ENCODE measurements at places on chromosomes 12 and 14. TPM values are rescaled to one million over a fixed set of nuclear protein-coding genes. Genes with fewer than 3 reads are reported as not detected.
A peak's percentile ranks its signal among the peaks of the same experiment; 100 is the strongest.

The MFAP5 gene
- polyA plus RNA-seq, result 0.56 TPM

The CNOT2 gene
- 29.8 TPM for polyA plus RNA-seq

DNA sequence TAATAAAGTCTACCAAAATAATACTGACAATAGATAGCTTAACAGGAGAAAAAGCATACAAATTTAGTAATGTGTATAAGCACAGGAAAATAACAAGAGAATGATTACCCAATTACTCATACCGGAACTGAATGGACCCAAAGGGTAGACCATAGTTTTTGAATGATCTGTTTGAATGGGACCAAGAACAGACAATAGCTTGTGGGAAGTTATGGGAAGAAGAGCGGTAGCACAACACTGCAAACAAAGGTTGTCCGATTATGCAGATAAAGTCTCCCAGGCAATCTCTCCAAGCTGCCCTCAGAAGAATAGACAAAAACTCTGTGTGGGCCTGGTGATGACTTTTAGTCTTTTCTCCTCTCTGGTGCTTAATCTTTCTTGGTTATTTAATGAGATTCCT is 96.6 kb upstream of the NEDD1 start:
- no peak overlapping the region for H3K27ac ChIP-seq
- no peaks in the 10 kb centered on the region for H3K27me3 ChIP-seq
- DNase-seq, result no peak

The ACACB gene
- 7.0 TPM for polyA plus RNA-seq

GRCh38 chr12:27545665-27546064 is 21.7 kb downstream of the PPFIBP1 start:
- no peak overlapping the region for H3K27ac ChIP-seq
- peaks cover 11% of the 10 kb centered on the region for H3K4me1 ChIP-seq
- H3K27me3 ChIP-seq, result no peaks in the 10 kb centered on the region

GRCh38 chr12:49987625-49988303 is 15.0 kb downstream of the AQP6 start:
- no peak overlapping the region for H3K27ac ChIP-seq
- H3K4me3 ChIP-seq, result no peak overlapping the region
- H3K27me3 ChIP-seq, result no peaks in the 10 kb centered on the region
- DNase-seq, result no peak
- H3K4me1 ChIP-seq, result no peaks in the 10 kb centered on the region
- H3K36me3 ChIP-seq, result no peaks in the 10 kb centered on the region

The CLEC4C gene
- not detected for polyA plus RNA-seq

DNA sequence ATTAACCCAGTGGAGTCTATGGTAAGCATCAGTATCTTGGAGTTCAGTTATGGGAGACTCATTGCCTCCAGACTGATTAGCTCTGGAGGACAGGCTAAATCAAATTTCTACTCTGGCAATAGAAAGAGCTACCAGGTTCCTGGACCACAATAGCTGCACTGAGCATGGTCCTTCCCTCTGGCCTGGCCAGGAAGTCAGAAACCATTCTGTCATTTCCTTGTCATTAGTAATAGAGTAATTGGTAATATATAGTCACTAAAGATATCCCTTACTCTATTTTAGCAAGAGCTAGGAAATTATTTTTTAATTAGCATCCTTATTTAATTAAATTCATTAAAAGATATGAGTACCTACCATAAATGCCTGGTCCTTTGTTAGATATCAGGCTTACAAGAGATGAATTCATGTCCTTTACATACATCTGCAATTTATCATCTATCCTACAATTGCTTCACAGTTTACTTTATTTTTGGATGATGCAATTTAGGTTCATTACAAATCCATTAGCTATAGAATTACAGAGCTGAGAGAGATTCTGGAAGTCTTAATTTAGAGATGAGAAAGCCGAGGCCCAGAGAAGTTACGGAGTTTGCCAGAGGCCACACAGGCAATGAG is 23.7 kb upstream of the TDRD9 start:
- H3K27me3 ChIP-seq, result no peaks in the 10 kb centered on the region
- DNase-seq, result no peak
- no peak overlapping the region for H3K27ac ChIP-seq

DNA sequence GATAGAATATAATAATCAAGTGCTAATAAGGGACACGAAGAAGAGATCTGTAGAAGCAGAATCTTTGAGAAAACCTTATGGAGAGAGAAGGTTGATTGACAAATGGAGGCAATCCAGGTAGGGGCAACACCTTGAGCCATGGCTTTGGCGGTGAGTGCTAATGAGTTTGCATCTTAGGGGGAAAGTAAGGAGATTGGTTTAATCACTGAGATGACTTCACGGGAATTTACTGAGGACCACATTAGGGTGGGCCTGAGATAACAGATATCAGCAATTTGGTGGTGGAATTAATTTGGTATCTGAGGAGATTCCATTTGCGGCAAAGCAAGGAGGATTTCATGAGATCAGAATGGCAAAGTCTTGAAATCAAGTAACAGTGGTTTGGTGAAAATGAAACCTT is 1.8 kb upstream of the LARP4 start:
- no peaks in the 10 kb centered on the region for H3K4me1 ChIP-seq
- H3K36me3 ChIP-seq, result no peaks in the 10 kb centered on the region
- no peaks in the 10 kb centered on the region for H3K27me3 ChIP-seq
- H3K27ac ChIP-seq, result no peak overlapping the region
- H3K4me3 ChIP-seq, result no peak overlapping the region

The EPYC gene
- not detected for polyA plus RNA-seq

The SLC39A2 gene
- 0.67 TPM for polyA plus RNA-seq

DNA sequence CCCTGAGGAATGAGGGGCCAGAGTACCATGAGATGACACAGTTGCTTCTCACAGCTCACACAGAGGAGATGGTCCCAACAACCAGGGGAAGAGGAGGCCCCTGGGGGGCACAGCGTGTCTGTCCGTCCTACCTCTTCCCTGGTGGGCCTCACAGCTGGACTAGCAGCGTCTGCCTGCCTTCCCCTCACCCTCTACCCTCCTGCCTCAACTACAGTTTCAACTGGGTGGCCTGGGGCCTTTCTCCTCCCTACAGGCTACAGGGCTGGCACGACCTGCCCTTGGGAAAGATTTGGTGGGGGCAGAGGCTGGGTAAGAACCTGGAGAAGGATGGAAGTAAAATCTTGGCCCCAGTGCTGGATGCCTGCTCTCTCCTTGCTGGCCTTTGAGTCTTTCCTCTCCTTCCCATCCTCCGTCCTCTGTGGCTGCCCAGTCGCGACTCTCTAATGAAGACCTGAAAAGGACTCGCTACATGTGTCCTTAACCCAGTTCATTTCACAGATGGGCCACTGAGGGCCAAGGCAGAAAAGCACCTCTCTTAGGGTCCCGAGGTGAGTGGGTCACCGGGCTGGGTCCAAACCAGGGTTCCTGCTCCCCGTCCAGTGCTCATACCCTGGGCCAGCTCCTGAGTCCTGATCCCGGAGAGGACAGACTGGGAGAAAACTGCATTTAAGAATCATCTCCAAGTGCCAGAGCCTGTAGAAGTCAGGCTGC is 232.5 kb downstream of the BCL11B start:
- no peak overlapping the region for H3K4me3 ChIP-seq
- no peaks in the 10 kb centered on the region for H3K36me3 ChIP-seq
- H3K27ac ChIP-seq, result no peak overlapping the region
- H3K4me1 ChIP-seq, result no peaks in the 10 kb centered on the region
- no peaks in the 10 kb centered on the region for H3K27me3 ChIP-seq

DNA sequence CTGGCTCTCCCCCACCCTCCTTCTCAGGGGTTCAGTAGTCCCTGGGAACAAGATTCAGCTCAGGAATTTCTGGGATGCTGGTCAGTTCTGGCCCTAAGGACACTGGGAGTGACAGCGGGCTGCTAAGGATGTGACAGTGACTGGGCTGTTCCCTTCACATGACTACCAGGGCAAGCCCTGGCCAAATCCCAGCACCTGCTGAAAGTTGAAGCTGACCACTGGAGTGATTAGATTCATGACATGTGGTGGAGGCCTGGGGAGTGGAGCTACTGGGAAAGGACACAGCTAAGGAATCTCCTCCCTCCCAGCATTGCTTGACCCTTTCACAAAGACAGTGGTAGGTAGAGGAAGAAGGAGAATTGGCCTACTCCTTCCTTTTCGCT is 204.9 kb downstream of the DAD1 start:
- H3K4me1 ChIP-seq, result peaks cover 4% of the 10 kb centered on the region
- no peak overlapping the region for H3K27ac ChIP-seq
- no peak for DNase-seq
- no peaks in the 10 kb centered on the region for H3K27me3 ChIP-seq
- H3K36me3 ChIP-seq, result no peaks in the 10 kb centered on the region

The TRIM9 gene
- not detected for polyA plus RNA-seq

The CACNA2D4 gene
- polyA plus RNA-seq, result 7.5 TPM

GRCh38 chr12:40439771-40440492 is 215.1 kb downstream of the LRRK2 start:
- H3K27me3 ChIP-seq, result no peaks in the 10 kb centered on the region
- no peaks in the 10 kb centered on the region for H3K4me1 ChIP-seq
- no peaks in the 10 kb centered on the region for H3K36me3 ChIP-seq
- DNase-seq, result no peak
- no peak overlapping the region for H3K4me3 ChIP-seq

- no peaks in the 10 kb centered on the region for H3K27me3 ChIP-seq
- no peak overlapping the region for H3K4me3 ChIP-seq
- H3K4me1 ChIP-seq, result no peaks in the 10 kb centered on the region
- no peaks in the 10 kb centered on the region for H3K36me3 ChIP-seq
These were observed 99.6 kb upstream of the SOX5 start for GRCh38 chr12:24049101-24049500.

The TMEM106C gene
- 143 TPM for polyA plus RNA-seq

DNA sequence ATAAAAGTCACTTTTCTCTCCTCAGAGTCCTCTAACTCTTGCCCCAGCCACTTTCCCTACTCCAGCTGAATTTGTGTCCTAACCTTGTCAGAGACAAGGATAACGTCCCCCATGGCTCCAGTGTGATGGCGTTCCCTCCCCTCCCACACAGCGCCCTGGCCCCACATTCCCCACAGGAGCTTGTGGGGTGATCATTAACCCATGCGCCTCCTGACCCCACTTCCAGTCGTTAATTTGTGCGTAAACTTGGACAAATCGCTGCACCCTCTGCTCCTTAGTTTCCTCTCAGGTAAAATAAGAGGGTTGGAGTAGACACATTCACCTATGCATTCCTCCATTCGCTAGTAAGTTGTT is 22.9 kb upstream of the BCDIN3D start:
- H3K36me3 ChIP-seq, result no peaks in the 10 kb centered on the region
- no peaks in the 10 kb centered on the region for H3K27me3 ChIP-seq
- H3K4me3 ChIP-seq, result no peak overlapping the region
- H3K27ac ChIP-seq, result no peak overlapping the region
- no peaks in the 10 kb centered on the region for H3K4me1 ChIP-seq
- no peak for DNase-seq

DNA sequence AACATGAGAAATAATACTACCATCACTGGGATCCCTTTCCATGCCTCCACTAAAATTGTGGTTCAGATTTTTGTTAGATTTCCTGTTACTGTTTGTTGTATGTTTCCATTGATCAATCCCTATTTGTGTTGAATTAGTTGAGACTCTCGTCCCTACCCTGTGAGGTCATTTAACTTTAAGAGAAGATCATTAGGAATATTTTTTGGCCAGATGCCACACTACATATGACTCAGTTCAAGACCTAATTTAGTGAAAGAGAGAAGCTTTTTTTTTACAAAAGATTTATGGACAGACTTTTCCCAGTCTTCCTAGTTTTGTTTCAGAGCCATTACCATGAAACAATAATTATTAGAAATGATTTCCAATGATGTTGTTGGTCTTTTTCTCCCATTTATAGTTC is 35.5 kb downstream of the CPSF6 start:
- no peaks in the 10 kb centered on the region for H3K4me1 ChIP-seq
- H3K4me3 ChIP-seq, result no peak overlapping the region
- H3K36me3 ChIP-seq, result no peaks in the 10 kb centered on the region
- no peaks in the 10 kb centered on the region for H3K27me3 ChIP-seq
- no peak for DNase-seq

GRCh38 chr14:95272057-95272456 is 47.7 kb downstream of the CLMN start:
- peak overlapping the region; percentile 65 for H3K27ac ChIP-seq
- DNase-seq, result no peak
- H3K4me3 ChIP-seq, result no peak overlapping the region
- H3K27me3 ChIP-seq, result no peaks in the 10 kb centered on the region

The RNASE7 gene
- not detected for polyA plus RNA-seq

The CLEC4D gene
- polyA plus RNA-seq, result not detected

GRCh38 chr14:76695263-76695920 is 65.9 kb upstream of the VASH1 start:
- H3K27ac ChIP-seq, result no peak overlapping the region
- H3K36me3 ChIP-seq, result no peaks in the 10 kb centered on the region
- no peaks in the 10 kb centered on the region for H3K4me1 ChIP-seq
- H3K4me3 ChIP-seq, result no peak overlapping the region
- DNase-seq, result no peak

DNA sequence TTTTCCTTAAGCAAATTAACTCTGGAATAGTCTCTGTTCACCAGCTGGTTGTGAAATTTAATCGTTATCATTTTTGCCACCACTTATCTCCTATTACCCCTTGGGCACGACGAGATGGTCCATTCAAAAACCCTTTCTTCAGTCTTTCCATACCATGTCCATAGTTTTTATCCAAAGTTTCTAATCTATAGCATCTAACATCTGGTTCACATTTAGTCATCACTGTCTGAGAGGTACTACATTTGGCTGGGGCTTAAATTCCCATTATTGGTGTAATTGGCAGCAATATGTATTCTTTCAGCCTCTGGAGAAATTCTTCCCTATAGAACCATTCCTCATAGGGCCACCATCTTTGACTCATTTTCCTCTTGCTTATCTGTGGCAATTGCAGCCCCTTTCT is 163.5 kb downstream of the CCER1 start:
- H3K36me3 ChIP-seq, result no peaks in the 10 kb centered on the region
- DNase-seq, result no peak
- no peak overlapping the region for H3K27ac ChIP-seq
- no peak overlapping the region for H3K4me3 ChIP-seq

DNA sequence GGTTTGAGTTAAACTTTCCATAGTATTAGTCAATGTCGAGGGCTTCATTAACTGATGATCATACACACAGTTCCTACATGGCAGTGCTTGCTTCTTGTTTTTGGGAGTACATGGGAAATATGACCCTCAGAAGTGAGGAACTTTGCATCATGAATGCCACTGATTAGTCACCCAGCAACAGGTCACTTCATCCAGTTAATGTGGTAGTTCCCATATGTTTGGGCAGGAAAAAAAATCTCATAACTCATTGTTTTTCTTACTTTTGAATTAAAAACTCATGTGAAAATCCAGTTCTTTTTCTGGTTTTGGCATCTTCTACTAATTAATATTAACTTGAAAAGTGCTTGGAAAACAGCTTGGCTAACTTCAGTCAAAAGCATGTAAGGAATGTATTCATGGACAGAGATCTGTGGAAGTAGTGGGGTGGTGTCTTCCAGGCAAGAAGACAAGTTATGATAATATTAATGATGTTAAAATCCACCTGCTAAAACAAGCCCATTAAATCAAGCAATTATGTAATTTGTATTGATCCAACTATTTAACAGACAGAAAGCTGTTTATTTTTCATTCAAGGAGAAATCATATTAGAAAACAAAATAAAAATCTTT is 309.1 kb upstream of the NAV3 start:
- DNase-seq, result no peak
- no peak overlapping the region for H3K27ac ChIP-seq
- H3K4me1 ChIP-seq, result no peaks in the 10 kb centered on the region
- H3K4me3 ChIP-seq, result no peak overlapping the region

The KERA gene
- polyA plus RNA-seq, result not detected
